ENCODE measurements at places on chromosomes 4 and X.
A peak's percentile ranks its signal among the peaks of the same experiment; 100 is the strongest.

DNA sequence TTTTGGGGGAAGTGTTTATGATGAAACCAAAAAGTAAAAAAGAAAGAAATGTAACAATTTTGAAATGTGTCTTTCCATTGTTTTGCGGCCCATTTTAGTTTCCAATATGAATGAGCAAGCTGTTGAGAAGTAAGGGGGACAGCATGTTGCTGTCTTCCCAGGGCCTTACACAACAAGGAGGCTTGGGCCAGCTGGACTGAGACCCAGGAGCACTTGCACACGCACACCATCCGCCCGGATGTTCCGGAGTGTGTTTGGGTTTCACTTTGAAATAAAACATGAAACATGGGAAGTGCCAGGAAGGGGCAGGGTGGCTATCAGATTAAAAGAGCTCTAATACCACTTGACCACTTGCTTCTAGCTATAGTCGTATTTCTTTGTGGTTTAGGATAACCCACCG, 144.4 kb downstream of the NHS start:
- DNase-seq: no peak

DNA sequence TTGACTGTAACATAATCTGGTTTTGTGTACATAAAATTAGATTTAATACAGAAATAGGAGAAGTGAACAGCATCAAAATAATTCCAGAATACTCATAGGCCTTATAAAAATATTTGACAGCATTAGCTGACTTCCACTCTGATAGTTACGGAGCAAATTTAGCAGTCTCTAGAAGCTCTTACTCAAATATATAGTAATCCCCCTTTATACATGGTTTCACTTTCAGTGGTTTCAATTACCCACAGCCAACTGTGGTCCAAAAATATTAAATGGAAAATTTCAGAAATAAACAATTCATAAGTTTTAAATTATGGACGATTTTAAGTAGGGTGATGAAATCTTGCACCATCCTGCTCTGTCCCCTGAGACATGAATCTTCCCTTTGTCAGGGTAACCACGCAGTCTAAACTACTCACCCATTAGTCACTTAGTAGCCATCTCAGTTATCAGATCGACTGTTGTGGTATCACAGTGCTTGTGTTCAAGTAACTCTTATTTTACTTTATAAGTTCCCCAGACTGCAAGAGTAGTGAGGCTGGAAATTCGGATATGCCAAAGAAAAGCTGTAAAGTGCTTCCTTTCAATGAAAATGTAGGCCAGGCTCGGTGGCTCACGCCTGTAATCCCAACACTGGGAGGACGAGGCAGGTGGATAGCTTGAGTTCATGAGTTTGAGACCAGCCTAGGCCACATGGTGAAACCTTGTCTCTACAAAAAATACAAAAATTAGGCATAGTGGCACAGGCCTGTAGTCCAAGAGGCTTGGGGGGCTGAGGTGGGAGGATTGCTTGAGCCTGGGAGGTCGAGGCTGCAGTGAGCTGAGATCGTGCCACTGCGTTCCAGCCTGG, 17.2 kb upstream of the RTL9 start:
- no peak for DNase-seq

- no peak for DNase-seq
Measured at GRCh38 chr4:150192986-150193385, 114.7 kb downstream of the DCLK2 start.

DNA sequence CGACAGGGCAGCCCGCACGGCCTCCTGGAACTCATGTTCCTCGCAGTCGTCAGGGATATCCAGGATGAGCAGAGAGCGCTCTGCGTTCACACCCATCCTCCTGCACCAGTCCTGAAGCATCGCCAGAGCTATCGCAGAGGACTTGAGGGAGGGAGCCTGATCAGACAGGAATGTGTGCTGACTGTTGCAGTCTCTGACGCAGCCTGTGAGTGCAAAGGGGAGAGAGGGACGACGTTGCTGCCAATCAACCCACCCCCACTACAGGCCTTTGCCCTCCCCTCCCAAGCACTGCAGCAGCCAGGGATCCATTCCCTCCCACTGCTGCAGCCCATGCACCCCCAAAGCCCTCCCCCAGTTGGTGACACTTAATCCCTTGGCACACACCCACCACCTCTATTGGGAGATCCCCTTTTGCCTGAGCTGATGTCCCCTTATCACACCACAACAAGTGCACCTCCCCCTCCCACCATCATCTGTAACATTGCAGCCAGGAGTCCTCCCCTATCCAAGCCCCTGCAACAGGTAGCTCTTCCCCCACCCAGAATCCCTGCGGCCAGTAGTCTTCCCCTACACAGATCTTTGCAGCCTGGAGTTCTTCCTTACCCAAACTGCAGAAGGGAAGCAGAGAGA, 897 bp downstream of the PNMA6F start:
- no peak for DNase-seq

DNA sequence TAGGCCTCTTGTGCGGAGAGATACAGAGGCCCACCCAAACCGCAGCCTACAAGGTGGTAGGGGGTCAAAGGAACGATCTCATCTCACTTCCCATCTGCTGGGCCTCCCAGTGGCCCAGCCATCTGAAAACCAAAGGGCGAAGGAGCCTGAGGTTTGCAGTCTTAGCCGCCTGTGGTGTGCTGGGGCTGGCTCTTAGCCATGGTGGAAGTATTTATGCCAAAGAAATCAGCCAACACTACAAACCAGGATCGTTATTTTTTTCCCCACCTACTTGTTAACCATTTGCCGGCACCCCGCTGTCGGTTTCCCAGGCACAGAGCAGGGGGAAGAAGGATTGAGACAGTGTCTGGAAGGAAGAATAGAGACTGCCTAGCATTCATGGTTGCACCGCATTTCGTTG, 30.9 kb upstream of the CDKL5 start:
- DNase-seq: no peak

GRCh38 chrX:136055651-136056221, 70.5 kb downstream of the SLC9A6 start:
- no peak for DNase-seq

- DNase-seq: peak; percentile 34
Measured at GRCh38 chr4:185039508-185040273, 21.4 kb downstream of the HELT start.

DNA sequence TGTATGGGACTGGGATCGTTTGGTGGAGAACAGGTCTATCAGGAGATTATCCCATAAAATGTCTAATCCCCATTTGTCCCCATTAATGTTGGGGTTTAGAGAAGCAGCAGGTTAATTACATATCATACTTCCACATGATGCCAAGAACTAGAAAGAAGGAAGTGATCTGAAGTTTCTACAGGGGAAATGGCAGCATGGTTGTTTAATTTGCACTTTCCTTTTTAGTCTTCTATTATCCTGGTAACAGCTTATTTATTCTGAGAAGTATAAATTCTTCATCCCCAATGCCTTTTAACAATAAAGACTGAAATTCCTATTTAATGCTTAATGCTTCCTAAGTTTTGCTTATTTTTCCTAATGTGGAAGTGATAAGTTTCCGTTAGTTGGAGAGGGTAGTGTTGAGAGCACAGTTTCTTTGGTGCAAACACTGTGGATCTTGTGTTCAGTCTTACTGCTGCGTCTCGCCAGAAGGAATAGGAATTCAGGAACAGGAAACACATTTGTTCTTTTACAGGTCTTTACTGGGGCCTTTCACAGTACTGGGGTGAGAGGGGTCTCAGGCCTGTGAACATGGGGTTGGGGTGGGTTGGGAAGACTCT, 59.5 kb upstream of the TADA2B start:
- DNase-seq: no peak

DNA sequence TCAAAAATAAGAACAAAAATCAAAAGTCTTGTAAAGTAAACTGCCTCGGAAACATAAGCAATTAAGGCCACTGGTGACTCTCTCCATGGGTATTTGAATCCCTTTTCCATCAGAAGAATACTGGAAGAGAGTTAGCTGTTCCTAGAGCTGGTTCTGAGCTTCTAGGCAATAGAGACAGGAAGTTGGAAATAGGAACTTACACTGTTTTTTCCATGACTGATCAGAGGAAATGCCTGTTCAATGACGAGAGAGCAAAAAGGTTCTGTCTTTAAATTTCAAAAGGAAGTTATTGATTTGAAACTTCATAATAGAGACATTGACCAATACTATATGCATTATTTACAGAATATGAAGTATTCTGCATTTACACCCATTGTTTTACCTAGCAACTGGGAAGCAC, 503.5 kb upstream of the ARX start:
- DNase-seq: no peak

GRCh38 chr4:173287486-173287885, 46.7 kb downstream of the HMGB2 start:
- no peak for DNase-seq

DNA sequence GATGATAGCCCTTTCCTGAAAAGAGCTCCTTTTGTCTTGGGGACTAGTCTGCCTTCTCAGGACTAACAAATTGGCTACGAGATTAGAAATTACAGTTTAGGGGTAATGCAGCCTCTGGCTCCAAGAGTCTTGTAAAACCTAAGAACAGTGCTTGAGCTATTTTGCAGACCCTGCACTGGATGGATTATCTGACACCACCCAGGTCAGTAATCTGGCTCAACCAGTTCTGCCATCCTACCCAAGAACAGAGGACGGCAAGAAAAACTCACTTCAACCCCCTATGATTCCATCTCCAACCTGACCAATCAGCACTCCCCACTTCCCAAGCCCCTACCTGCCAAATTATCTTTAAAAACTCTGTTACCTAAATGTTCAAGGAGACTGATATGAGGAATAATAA, 225.1 kb downstream of the FAM47A start:
- DNase-seq: no peak

GRCh38 chrX:131801066-131801465, 222.0 kb upstream of the STK26 start:
- no peak for DNase-seq

DNA sequence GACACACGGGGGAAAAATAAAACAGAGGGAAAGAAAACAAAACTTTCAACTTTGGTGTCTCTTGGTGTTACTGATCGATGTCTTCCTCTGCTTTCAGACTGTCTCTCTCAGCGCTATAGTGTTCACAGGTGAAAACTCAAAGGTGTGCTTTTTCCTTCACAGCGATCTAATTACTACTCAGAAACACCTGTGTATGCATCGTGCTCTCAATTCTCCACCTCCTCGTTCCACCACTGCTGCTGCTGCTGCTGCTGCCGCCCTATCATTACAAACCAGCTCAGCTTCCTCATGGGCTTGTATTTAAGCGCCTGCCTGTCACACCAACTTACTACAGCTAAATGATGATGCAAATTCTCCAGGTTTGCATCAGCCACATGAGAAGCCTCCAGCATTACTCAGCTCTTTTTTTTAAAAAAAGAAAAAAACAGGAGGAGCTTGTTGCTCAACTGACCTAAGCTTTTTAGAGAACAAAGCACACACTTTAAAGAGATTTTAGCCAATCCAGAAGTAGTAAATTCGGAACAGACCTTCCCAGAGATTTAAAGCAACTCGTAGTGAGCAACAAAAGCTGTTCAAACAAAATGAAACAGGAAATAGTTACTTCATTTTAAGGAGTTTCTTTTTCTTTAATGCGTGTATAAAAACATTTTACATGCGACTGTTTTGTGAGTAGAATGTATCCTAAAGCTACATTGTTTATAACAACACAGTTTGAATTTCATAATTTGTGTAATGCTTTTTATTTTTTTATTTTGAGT, at the start of gene SLC7A11:
Gene SLC7A11, minus strand, starts transcription at position 274 of the 758 bp plus-strand sequence. CDS start 280 bp downstream, outside the sequence.
- peak; percentile 95 for DNase-seq

- DNase-seq: no peak
Measured at GRCh38 chr4:73989031-73989430, 1.0 kb upstream of the PPBP start.

GRCh38 chrX:103517246-103517645, 2.0 kb downstream of the RAB40A start:
- no peak for DNase-seq

- no peak for DNase-seq
Measured at GRCh38 chr4:23943478-23943877, 53.6 kb upstream of the PPARGC1A start.

- DNase-seq: no peak
Measured at GRCh38 chr4:168486912-168487281, 6.6 kb upstream of the DDX60L start.

- no peak for DNase-seq
Measured at GRCh38 chr4:109275066-109275745, 27.3 kb downstream of the COL25A1 start.

- no peak for DNase-seq
Measured at GRCh38 chr4:8349664-8350236, 80.2 kb downstream of the HTRA3 start.
